ENCODE measurements at places on chromosomes 5 and 9.

GRCh38 chr9:15786616-15787015, 233.8 kb downstream of the CCDC171 start:
- DNase-seq = no peak

DNA sequence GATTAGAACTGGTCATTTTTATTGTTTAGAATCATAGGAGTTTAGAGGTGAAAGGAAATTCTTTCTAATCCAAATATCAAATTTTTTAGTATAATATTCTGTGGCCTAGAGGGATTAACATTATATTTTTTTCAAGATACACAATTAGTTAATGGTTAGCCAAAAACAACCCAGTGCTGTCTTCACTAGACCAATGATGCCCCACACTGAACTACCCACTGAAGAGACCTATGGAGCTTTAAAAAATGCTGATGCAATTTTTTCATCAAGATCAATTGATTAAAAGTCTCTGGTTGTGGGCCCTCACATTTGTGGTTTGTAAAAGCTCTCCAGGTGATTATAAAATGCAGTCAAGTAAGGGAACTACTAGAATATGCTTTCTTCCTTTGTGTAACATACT, 274.1 kb upstream of the C9orf72 start:
- no peak for DNase-seq

- no peak for DNase-seq
Observed at GRCh38 chr5:1066676-1067075, 45.2 kb downstream of the SLC12A7 start.

GRCh38 chr5:80837679-80838078, 122.5 kb upstream of the RASGRF2 start:
- no peak for DNase-seq

DNA sequence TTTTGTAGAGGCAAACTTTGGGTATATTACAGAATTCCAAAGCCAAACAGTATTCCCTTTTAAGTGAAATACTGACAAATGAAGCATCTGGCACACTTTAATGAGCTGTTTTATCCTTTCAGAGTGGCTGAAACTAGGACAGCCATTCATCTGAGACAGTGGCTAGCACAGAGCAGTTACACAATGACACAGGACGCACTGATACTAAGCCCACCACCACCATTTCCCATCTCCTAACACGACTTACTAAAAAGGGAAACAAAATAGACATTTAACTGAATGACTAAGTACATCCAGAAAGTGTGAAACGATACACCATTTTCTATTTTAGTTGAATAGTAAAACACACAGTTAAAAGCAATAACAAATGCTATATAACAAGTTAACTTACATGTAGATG, 120.4 kb upstream of the RETREG1 start:
- DNase-seq = no peak

- DNase-seq = no peak
Observed at GRCh38 chr5:72112389-72112788, 5.1 kb downstream of the MAP1B start.

GRCh38 chr5:156402387-156402921, 75.5 kb downstream of the SGCD start:
- DNase-seq = peak; percentile 13

- no peak for DNase-seq
Observed at GRCh38 chr9:99678566-99678965, 143.1 kb upstream of the NR4A3 start.
